ENCODE measurements at places on chromosomes 11 and 22.

- DNase-seq = no peak
Observed at GRCh38 chr11:10676919-10677318, 16.6 kb downstream of the IRAG1 start.

DNA sequence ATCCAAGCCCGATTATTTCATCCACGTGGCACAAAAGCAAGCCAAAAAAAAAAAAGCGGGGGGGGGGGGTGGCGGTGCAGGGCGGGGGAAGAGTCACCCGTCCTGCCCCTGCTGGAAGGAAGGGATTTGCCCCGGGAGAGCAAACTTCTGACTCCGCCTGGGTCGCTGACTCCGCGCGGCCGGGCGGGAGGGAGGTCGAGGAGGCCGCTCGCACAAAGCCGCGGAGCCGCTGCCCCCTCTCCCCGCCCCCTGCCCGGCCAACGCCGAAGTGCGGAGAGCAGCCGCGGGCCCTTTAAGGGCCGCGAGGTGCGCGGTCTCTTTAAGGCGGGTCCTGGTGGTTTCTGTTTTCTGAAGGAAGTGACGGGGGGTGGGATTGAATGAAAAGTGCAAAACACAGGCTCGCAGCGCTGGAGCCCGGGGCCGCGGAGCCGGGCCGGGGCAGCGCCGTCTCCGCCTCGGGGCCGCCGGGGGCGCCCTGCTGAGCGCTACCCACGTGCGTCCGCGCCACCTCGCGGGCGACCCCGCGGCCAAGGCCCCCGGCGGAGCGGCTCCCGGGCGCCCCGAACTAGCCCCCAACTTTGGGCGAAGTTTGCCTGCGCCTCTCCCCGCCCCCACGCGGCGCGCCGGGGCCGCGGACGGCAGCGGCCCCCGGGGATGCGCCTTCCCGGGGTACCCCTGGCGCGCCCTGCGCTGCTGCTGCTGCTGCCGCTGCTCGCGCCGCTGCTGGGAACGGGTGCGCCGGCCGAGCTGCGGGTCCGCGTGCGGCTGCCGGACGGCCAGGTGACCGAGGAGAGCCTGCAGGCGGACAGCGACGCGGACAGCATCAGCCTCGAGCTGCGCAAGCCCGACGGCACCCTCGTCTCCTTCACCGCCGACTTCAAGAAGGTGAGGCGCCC is at the start of gene OAF:
OAF (plus strand) TSS at position 407 of the 896 bp plus-strand sequence; CDS start at position 655, 248 bp downstream.
- peak; percentile 87 for DNase-seq

GRCh38 chr11:31651208-31651607 is 141.6 kb downstream of the ELP4 start:
- no peak for DNase-seq

DNA sequence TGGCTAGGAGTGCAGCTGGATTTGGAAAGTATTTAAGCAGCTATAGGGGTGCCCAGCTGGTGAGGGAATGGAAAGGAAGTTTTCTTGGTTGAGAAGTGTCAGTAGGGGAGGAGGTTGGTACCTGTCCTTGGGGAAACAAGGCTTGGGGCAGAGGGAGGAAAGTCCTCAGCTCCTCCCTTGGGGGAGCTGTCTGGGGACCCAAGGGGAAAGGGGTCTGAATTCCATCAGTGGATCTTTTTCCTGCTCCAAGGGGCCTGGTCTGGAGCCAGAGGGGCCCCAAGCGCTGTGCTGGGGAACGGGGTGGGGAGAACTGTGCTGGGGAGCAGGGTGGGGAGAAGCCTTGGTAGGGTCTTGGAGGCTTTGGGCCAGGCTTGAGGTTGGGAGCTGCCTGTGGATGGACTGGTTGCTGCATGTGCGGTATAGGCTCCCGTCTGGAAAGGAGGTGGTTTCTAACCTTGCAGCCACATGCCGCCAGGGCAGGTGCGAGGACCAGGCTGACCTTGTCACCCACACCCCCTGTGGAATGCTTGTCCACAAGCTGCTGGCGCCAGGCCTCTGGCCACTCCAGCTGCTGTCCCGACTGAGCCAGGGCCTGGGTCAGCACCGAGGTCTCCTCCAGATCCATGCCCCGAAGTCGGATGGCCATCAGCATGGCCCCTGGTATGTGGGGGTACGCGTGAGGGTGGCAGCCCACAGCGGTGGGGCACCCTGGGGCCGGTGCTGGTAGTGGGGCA is 963 bp downstream of the TYMP start:
- no peak for DNase-seq

GRCh38 chr11:59076876-59077571 is 9.1 kb upstream of the GLYATL1B start:
- peak; percentile 72 for DNase-seq

DNA sequence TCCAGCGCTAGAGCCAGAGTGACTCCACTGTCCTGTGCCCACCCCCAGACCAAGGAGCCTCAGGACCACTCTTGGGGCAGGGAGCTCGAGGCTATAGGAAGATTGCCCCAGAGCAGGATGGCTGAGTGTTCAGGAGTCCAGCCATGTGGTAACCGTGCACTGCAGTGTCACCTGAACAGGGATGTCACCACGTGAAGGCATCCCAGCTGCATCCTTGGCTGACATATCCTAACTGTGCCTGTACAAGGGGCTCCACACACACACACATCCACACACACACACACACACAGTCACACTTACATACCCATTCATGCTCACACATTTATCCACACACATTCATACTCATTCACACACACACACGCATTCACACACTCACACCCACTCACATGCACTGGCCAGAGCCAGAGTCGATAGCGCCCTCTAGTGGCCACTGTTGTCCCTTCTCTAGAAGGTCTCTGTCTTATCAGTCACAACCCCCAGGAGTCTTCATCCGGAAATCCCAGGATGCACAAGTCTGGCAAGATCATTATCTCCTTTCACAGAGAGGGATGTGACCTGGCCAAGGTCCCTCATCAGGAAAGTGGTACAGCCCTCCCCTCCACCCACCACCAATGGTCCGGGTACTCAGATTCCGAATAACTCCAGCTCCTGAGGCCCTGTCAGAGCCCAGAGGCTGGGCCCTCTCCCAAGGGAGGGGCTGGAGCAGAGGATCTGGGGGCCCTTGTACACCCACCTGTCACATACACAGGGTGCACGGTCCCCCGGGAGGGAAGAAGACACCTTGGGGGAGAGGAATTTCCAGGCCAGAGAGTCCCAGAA is 55.1 kb downstream of the IGLL5 start:
- DNase-seq = peak; percentile 74

GRCh38 chr22:24591286-24591830 is 1.5 kb downstream of the LRRC75B start:
- no peak for DNase-seq

- DNase-seq = no peak
Observed at GRCh38 chr11:9772218-9772617, 108.3 kb downstream of the SWAP70 start.

GRCh38 chr11:72899238-72899637 is 85.0 kb downstream of the ATG16L2 start:
- DNase-seq = no peak

- DNase-seq = no peak
Observed at GRCh38 chr22:50034126-50035081, 21.8 kb upstream of the IL17REL start.

GRCh38 chr22:37848587-37849088 is 581 bp upstream of the EIF3L start:
- DNase-seq = peak; percentile 15

DNA sequence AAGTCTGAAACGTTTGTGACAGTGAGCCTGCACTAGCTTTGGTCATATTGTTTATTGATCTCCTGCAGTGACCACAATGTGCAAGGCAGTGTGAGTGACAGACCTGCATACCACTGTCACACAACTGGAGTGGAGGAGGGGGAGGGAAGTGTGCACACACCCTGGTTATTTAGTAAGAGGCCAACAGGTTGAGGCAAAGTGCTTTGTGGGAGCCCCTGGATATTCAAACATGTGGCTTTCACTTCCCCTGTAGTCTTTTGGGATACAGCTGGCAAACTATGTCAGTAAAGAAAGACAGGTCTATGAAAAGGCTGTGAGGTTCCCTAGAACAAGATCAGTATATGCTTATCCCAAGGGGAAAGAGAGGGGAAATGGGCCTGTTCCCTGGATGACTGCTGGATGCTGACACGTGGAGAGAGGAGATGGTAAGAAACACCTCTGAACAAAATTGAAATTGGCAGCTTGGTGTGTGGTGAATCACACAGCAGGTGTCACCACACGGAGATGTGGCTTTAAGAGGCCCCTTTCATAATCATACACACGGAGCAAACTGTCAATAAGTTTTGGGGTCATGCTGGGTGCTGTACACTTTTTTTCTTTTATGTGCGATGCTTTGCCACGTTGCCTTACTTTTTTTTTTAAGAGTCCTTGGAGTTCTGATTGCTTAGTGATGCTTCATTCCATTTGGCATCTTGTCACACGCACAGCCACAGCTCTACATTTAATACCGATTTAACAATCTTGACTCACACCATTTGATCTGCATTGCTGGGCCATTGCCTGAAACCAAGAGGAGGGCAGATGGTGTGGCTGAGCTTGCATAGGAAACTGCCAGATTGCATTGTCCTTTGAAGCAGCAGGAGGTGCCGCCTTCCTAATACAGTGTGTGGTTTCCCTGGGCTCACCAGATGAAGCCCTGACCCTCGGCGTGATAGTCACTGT is 11.3 kb downstream of the OSBP2 start:
- peak; percentile 22 for DNase-seq

DNA sequence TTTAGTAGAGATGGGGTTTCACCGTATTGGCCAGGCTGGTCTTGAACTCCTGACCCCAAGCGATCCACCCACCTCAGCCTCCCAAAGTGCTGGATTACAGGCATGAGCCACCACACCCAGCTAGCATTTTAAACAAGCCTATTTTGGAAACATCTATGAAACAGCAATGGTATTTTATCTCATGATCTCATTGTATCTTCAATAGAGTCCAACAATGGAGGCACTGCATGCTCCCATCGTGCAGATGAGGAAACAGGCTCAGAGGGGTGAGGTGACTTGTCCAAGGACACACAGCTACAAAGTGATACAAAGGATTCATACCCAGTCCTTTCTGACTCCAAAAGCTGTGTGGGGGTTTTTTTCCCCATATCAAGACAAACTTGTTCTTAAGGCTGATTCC is 39.0 kb upstream of the RTL6 start:
- DNase-seq = no peak

- DNase-seq = peak; percentile 67
Observed at GRCh38 chr22:38204784-38205183, 3.0 kb downstream of the MAFF start.

GRCh38 chr11:64794526-64794925 is 8.5 kb downstream of the MAP4K2 start:
- DNase-seq = no peak

GRCh38 chr22:46025973-46026898 is 49.3 kb upstream of the WNT7B start:
- no peak for DNase-seq

DNA sequence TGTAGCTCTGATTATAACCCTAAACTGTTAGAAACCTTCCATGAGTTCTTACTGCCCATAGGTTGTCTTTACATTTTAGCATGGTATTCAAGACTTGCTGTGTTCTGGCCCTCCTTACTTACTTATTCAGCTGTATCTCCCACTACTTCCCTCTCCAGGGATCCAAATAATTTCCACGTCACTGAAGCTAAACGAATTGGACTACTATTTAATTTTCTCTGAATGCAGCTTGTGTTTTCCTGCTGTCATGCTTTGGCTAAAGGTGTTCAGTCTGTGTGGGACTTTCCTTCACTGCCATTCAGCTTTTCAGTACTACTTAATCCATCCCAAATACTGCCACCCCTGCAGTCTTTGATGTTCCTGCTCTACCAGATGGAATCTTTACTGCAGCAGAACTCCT is 88.3 kb downstream of the UVRAG start:
- no peak for DNase-seq
